ENCODE measurements at places on chromosomes 1 and 21. TPM values are rescaled to one million over a fixed set of nuclear protein-coding genes. Genes with fewer than 3 reads are reported as not detected.

- no peaks in the 10 kb centered on the region for H3K27me3 ChIP-seq
- peaks cover 3% of the 10 kb centered on the region for H3K36me3 ChIP-seq
- H3K27ac ChIP-seq: no peak overlapping the region
Observed at GRCh38 chr1:61680500-61680899, 44.4 kb downstream of the TM2D1 start.

Gene DDR2
- total RNA-seq: 144 TPM

DNA sequence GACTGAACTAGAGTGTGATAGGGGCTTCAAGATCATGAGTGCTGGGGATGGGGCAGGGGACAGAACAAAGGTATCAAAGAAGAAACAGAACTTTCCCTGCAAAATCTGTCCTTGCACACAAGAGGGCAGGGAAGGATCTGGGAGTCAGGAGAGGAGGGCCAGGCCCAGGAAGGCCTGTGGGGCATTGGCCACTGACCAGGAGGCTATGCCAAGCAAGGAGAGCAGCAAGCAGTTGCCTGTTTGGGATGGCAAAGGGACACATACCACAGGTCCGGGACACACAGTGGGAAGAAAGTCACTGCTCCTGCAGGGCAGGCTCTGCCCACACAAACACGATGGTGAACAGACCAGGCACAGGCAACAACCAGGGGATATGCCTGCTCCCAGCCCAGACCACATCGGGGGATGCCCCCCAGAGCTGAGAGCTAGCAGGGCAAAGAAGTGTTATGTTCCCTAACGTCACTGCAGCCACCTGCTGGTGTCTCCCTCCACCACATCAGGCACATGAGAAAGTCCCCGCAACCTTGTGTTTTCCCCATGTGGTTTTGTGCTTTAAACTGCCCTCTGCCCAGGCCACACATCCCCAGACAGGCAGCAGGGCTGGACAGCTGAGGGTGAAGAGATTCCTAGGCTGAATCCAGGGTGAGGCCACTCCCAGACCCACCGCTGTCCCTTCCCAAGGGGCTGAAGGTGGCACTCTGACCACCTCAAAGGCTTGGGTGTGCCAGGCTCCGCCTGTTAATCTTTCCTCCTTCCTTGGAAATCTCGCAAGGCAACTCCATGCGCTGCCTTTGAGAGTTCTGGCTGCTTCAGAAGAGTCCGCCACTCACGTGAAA lies 53.6 kb downstream of the KIF21B start:
- H3K27ac ChIP-seq: no peak overlapping the region
- H3K36me3 ChIP-seq: no peaks in the 10 kb centered on the region
- H3K4me3 ChIP-seq: no peak overlapping the region

Gene ZYG11A
- total RNA-seq: not detected

DNA sequence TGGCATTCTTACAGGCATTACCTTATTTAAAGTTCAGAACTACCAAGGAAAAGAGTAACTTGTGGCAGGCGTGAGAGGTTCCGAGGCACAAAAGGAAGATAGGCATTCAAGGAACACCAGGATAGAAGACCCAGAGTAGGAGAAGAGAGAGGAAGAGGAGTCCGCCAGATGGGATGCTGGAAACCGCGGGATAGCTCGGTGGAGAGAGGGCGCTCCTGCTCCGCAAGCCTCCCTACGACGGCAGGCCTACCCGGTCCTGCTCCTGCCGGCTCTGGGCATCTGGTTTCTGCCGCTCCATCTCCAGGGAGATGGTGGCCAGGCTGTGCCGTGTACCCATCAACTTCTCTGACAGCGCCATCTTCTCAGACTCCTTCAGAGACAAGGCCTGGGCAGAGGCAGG lies 5.4 kb upstream of the NBPF1 start:
- H3K27ac ChIP-seq: no peak overlapping the region
- H3K27me3 ChIP-seq: no peaks in the 10 kb centered on the region
- no peak overlapping the region for H3K4me3 ChIP-seq
- DNase-seq: no peak

DNA sequence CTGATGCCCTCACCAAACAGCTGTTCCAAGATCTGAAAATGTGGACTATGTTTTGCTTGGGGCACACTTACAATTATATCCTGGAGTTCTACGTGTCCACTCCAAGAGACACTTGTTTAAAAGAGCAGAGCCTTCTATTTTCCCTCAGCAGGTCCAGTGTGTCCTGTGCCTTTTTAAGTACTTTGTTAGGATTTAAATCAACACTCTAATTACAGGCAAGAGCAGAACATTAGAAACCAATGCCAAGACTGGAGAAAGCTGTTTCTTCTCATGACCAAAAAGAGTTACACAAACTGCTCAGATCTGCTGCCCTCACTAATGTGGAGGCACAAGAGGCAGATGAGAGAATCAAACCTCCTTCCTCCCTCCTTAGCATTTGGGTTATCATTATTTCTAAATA lies 452.9 kb downstream of the LMO4 start:
- H3K4me3 ChIP-seq: no peak overlapping the region
- no peaks in the 10 kb centered on the region for H3K36me3 ChIP-seq
- peaks cover 3% of the 10 kb centered on the region for H3K4me1 ChIP-seq
- no peak overlapping the region for H3K27ac ChIP-seq
- DNase-seq: no peak

DNA sequence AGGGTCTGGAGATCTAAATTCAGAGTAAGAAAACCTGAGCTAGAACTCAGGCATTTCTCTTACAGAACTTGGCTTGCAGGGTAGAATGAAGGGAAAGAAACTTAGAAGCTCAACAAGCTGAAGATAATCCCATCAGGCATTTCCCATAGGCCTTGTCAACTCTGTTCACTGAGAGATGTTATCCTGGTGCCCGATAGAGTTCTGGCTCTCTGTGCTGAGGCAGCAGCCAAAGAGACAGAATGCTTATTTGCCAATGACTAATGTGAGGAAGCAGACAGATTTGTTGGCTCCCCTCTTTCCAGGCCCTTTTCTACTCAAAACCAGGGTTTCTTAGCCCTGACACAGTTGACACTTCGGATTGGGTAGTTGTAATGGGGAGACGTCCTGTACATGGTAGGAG lies 22.3 kb upstream of the TRIM45 start:
- DNase-seq: no peak
- H3K27me3 ChIP-seq: no peaks in the 10 kb centered on the region
- H3K36me3 ChIP-seq: no peaks in the 10 kb centered on the region

GRCh38 chr1:109137958-109138357 lies 24.0 kb downstream of the ELAPOR1 start:
- no peak overlapping the region for H3K4me3 ChIP-seq
- H3K27ac ChIP-seq: no peak overlapping the region
- no peak for DNase-seq
- H3K36me3 ChIP-seq: no peaks in the 10 kb centered on the region

DNA sequence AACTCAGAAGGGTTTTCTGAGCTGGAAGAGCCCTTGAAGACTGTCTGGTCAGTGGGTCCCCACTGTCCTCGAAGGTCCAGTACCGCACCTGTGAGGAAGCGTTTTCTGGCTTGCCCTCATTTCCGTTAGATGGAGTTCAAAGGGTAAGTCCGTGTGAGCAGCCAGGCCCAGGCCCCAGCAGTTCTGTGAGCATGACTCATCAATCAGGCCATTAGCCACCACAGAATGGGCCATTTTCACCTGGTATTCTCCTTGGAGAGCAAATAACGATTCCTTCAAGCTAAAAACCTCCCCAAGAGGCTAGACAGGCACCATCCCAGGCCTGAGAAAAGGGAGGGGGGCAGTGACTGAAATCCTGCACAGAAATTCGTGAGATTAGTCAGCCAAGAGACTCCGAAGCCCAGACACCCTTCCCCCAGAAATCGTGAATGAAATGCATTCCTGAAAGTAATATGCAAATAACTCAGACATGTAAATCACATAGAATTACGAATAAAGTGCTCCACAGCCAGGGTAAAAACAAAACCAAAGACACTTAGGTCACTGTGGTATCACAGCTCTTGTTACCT lies 66.0 kb downstream of the BCAR3 start:
- no peaks in the 10 kb centered on the region for H3K36me3 ChIP-seq
- H3K4me3 ChIP-seq: no peak overlapping the region
- peak overlapping the region; percentile 80 for H3K27ac ChIP-seq
- H3K4me1 ChIP-seq: peaks cover 49% of the 10 kb centered on the region

DNA sequence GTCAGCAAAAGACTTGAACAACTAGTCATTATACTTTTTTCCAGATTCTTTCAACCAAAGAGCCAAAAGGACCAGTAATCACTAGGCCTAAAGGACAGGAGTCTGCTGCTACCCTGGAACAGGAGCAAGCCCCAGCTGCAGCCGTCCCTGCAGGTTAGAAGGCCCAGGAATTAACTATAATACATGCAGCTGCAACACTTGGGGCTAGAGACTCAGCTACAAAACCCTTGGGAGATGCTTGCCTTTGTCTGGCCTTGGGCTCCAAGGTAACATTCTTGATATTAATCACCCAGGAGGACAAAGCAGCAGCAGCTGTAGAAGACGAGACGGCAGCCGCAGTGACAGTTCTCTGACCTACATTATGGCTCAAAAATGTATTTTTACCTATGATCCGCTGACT lies 841.2 kb upstream of the ADGRL4 start:
- no peak overlapping the region for H3K4me3 ChIP-seq
- H3K4me1 ChIP-seq: no peaks in the 10 kb centered on the region
- no peaks in the 10 kb centered on the region for H3K27me3 ChIP-seq
- no peak for DNase-seq
- no peaks in the 10 kb centered on the region for H3K36me3 ChIP-seq
- H3K27ac ChIP-seq: no peak overlapping the region

Gene OR14K1
- total RNA-seq: not detected

DNA sequence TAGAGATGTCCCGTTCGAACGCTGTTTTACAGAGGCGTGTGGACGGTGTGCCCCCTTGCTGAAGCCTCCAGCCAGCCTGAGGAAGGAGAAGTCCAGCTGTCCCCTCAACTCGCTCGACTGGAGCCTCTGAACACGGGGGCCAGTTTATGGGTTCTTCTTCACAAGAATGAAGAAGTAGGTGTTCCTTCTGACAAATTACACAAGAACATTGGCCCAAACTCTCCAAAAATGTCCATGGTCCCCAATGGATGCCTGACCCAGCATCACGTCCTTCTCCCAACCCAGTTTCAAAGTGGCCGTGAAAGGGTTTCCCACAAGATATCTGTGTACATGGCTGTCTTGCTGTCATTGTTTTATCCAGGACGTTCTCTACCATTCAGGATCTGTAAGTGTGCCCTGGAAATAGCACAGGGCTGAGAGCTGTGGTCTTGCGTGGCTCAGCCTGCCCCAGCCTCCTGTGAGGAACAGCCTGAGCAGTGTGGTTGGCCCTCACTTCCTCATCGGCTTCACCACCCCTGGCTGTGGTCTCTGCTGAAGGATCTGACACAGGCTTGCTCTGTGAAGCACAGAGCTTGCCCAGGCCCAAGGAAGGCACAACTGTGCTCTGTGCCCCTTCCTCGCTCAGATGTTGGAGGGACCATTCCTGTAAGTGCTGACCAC lies 1.0 kb upstream of the S100B start:
- no peaks in the 10 kb centered on the region for H3K4me1 ChIP-seq
- H3K4me3 ChIP-seq: no peak overlapping the region
- H3K36me3 ChIP-seq: no peaks in the 10 kb centered on the region
- H3K27me3 ChIP-seq: no peaks in the 10 kb centered on the region
- no peak for DNase-seq

DNA sequence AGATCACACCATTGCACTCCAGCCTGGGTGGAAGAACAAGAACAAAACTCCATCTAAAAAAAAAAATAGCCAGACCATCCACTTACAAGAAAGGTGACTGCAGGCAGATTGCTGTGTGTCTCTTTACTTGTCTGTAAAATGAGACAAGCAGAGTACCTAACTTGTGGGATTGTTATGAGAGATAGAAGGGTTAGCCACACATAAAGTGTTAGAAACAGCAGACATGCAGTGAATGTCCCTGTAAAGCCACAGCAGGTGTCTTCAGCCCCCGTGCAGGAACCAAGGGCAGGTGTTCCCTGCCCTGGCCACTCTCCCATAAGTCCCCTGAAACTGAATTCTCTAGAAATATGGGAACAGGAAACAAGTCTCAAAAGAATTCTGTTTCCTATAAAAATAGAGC lies 40.8 kb upstream of the EFHD2 start:
- no peak for DNase-seq
- no peaks in the 10 kb centered on the region for H3K27me3 ChIP-seq
- H3K4me1 ChIP-seq: peaks cover 4% of the 10 kb centered on the region
- no peak overlapping the region for H3K27ac ChIP-seq
- no peaks in the 10 kb centered on the region for H3K36me3 ChIP-seq

DNA sequence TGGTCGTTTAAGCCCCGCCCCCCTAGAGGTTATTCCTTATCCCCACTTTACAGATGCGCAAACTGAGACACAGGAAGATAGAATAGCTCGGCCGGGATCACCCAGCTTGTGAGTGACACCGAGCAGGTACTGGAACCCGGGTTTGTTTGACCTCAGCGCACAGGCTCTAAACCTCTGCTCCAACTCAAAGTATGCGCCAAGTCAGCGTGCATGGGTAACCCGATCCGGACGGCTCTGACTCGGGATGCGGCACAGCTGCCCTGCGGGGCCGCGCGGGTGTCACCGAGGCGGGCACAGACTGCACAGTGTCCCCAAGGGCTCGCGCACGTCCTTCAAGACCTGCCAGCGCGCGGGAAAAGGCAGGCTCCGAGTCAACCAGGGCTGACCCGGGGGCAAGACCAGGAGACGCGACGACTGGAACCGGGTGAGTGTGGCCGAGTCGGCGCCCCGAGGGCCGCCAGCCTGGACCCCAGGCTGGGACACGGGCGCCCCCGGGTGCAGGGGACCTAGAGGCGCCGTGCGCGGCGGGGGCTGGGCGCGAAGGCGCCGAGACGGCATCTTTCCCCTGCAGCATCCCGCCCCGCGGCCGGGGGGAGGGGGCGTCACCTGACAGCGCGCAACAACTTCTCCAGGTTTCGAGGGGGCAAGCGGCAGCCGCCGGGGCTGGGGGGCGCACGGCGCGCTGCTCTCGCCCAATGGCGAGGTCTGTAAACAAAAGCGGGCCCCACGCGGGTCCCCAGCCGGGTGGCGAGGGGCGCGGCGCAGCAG lies 101.9 kb upstream of the SOD1 start:
- no peak overlapping the region for H3K27ac ChIP-seq
- no peaks in the 10 kb centered on the region for H3K36me3 ChIP-seq
- peak overlapping the region; percentile 68 for H3K4me3 ChIP-seq
- H3K4me1 ChIP-seq: no peaks in the 10 kb centered on the region
- DNase-seq: no peak
- H3K27me3 ChIP-seq: no peaks in the 10 kb centered on the region

Gene IL20
- total RNA-seq: not detected

GRCh38 chr1:20684651-20685050 lies 23.5 kb upstream of the DDOST start:
- H3K4me1 ChIP-seq: no peaks in the 10 kb centered on the region
- no peak overlapping the region for H3K4me3 ChIP-seq
- no peaks in the 10 kb centered on the region for H3K36me3 ChIP-seq
- H3K27ac ChIP-seq: no peak overlapping the region
- no peaks in the 10 kb centered on the region for H3K27me3 ChIP-seq
- DNase-seq: no peak

- H3K4me1 ChIP-seq: peaks cover 12% of the 10 kb centered on the region
- H3K36me3 ChIP-seq: no peaks in the 10 kb centered on the region
- H3K4me3 ChIP-seq: no peak overlapping the region
- no peaks in the 10 kb centered on the region for H3K27me3 ChIP-seq
- no peak for DNase-seq
- no peak overlapping the region for H3K27ac ChIP-seq
Observed at GRCh38 chr1:2382621-2383361, 8.6 kb downstream of the MORN1 start.

Gene ATP6V0B
- total RNA-seq: 72.3 TPM

Gene PLA2G2F
- not detected for total RNA-seq

Gene SAMSN1
- total RNA-seq: 20.5 TPM

- H3K27ac ChIP-seq: no peak overlapping the region
- H3K4me1 ChIP-seq: no peaks in the 10 kb centered on the region
- H3K36me3 ChIP-seq: no peaks in the 10 kb centered on the region
- no peak overlapping the region for H3K4me3 ChIP-seq
- H3K27me3 ChIP-seq: no peaks in the 10 kb centered on the region
- DNase-seq: no peak
Observed at GRCh38 chr1:55285834-55286233, 70.7 kb upstream of the USP24 start.

All from thoracic aorta (tissue), 2 donors.